ENCODE measurements at places on chromosomes 2 and 18.

DNA sequence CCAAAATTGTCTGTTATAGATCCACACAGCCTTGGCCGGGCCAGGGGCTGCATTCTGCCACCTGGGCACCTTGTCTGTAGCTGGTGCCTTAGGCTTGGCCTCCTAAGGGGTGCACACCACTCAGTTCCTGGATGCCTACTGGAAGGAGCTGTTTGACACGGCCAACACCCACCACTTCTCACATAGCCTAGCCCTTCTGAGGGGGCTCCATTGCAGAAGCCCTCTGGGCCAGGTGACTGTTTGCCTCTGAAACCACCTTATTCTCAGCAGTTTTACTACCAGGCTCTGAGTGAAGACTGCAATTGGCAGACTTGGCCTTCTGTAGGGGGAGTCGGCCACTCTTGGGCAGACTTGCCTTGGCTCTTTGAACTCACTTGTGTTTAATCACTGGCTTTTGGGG lies 39.5 kb downstream of the EPHA4 start:
- no peak for DNase-seq

GRCh38 chr2:240815761-240816583 lies 4.0 kb downstream of the KIF1A start:
- no peak for DNase-seq

- no peak for DNase-seq
Measured at GRCh38 chr18:13548966-13549879, 177.1 kb downstream of the FAM210A start.

- no peak for DNase-seq
Measured at GRCh38 chr2:223197046-223197445, 145.1 kb downstream of the KCNE4 start.

GRCh38 chr2:190843890-190844699 lies 36.5 kb upstream of the GLS start:
- no peak for DNase-seq
